ENCODE measurements at places on chromosomes 3 and 15. TPM values are rescaled to one million over a fixed set of nuclear protein-coding genes. Genes with fewer than 3 reads are reported as not detected.

GRCh38 chr3:10857235-10857634 is 41.2 kb downstream of the SLC6A11 start:
- no peak for DNase-seq

DNA sequence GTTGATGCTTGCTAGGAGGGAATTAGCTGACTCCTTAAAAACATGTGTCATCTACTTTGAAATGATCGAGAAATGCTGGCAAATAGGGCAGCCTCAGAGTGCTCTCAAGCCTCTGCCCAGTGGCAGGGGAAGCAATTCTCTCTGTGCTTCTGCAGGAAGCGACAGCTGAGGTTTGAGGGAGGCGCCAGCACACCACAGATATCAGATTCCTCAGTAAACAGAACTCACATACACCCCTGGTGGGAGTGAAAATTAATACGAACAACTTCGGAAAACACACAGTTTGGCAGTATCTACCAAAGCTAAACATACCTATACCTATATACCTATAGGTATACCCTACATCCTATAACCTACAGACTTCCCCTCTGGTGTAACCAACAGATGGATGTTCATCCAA is 61.3 kb downstream of the NSMCE3 start:
- DNase-seq: no peak

DNA sequence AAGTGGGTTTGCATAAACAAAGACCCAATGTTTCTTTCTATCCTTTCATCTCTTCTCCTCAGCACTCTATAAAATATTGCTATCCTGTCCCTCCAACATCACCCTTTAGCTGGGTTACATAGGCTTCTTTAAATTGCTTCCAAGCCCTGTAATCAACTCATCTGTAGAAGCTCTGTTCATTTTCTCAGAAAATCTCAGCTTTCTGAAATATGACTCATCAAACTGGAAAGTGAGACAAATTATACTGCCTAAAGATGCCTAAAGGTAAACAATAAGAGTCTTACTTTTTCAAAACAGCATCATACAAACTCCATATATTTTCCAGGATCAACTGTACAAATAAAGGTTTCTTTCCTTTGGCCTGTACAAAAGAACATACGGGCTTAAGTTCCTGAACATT is 33.8 kb downstream of the EFL1 start:
- no peak for DNase-seq

DNA sequence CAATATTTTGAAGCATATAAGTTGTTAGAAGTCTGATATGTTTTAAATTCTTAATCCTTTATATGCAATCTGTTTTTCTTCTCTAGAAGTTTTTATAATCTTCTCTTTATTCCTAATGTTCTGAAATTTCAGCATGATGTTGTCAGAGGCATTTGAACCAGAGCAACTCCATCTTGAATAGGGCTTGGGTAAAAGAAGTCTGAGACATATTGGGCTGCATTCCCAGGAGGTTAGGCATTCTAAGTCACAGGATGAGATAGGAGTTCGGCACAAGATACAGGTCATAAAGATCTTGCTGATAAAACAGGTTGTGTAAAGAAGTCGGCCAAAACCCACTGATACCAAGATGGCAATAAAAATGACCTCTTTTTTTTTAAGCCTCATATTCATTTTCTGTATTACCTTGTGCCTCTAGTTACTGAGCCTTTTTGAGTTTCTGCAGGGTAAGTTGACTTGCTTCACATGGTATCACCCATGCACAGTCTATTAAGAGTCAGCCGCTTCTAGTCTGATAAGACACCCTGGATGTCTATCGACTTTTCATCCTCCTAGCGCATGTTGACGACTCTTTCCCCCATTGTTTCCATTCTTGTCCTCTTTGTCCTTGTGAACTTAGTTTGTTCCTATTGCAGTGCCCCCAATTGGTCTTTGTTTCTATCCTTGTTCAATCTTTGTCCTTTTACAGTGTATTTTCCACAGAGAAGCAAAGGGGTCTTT is 80.8 kb upstream of the RNU6-1 start:
- DNase-seq: no peak

GRCh38 chr15:51709031-51709430 is 27.7 kb downstream of the SCG3 start:
- DNase-seq: no peak

ZPLD1 gene
- total RNA-seq: 0.05 TPM

KLHL40 gene
- not detected for total RNA-seq

CACNA1D gene
- 9.6 TPM for total RNA-seq
